ENCODE measurements at places on chromosomes 16 and 17. TPM values are rescaled to one million over a fixed set of nuclear protein-coding genes. Genes with fewer than 3 reads are reported as not detected.

Gene CCL7
- not detected for total RNA-seq

Gene TPSB2
- total RNA-seq = not detected

Gene USP31
- 43.7 TPM for total RNA-seq

Gene CLEC18A
- total RNA-seq = 0.68 TPM

Gene AXIN1
- 31.9 TPM for total RNA-seq

Measured in dermis blood vessel endothelial cell (primary cell).